Stimulated activated CD8-positive, alpha-beta memory T cell treated with anti-CD3 and anti-CD28 coated beads, Interleukin-15, amount 100 ng/mL, for 4 hours (primary cell): ENCODE measurements at places on chromosomes 13 and 19.

DNA sequence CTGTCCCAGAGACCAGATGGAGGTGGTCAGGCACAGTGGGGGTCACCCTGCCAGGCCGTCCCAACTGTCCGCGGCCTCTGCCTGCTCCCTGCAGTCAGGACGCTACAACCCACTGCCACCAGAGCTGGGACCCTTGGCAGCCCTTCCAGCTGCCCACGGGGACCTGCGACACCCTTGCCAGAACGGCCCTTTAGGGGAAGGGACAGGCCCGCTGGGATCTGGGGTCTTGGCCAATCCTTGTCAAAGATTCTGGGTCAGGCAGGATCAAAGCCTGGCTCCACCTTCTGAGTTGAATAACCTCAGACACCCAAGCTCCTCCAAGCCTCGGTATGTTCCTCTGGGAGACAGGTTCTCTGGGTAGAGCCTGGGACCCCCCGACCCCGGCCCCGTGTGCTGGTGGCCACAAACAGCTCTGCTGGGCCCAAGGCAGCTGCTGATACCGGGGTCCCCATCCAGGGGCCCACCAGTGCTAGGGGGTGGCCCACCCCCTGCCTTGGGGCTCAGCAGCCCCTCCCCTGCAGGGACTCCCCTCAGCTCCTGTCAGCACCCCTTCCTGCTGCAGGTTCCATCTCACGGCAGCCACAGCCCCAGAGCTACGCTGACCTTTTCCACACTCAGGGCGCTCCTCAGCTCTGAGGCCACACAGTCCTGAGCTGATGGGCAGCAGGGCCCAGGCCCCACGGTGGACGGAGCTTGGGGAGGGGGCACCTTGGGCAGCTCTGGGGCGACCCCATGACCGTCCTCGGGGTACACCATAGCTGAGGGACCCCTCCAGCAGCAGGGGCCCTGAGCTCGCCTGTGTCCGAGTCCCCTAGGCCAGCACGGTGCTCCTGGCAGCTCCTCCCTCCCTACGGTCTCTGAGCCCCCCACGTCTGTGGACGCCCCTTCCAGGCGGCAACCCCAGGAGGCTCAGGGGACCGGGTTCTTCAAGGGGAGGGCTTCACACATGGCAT lies 18.4 kb downstream of the SBNO2 start:
- no peak for DNase-seq

GRCh38 chr13:42706286-42706685 lies 75.1 kb upstream of the FAM216B start:
- DNase-seq: no peak

GRCh38 chr13:110713981-110714796 lies 689 bp downstream of the ING1 start:
- DNase-seq: peak; percentile 46

- DNase-seq: no peak
Observed at GRCh38 chr19:51242881-51243630, 7.8 kb upstream of the SIGLECL1 start.

DNA sequence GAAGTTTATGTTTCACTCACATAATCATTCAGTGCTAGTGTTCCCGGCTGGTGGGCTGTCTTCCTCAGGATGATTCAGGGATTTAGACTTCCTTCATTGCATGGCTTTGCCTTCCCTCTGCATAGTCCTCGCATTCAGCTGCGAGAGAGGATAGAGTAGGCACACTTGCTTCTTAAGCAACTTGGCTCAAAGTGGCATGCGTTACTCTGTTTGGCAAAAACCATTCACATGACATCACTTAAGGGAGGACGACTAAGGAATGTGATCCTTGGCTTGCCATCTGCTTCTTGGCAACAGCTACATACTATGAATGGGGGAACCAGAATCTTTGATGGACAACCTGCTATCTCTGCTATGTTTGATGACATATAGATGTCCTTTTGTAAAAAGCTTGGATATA lies 359.3 kb downstream of the TDRD3 start:
- DNase-seq: no peak

DNA sequence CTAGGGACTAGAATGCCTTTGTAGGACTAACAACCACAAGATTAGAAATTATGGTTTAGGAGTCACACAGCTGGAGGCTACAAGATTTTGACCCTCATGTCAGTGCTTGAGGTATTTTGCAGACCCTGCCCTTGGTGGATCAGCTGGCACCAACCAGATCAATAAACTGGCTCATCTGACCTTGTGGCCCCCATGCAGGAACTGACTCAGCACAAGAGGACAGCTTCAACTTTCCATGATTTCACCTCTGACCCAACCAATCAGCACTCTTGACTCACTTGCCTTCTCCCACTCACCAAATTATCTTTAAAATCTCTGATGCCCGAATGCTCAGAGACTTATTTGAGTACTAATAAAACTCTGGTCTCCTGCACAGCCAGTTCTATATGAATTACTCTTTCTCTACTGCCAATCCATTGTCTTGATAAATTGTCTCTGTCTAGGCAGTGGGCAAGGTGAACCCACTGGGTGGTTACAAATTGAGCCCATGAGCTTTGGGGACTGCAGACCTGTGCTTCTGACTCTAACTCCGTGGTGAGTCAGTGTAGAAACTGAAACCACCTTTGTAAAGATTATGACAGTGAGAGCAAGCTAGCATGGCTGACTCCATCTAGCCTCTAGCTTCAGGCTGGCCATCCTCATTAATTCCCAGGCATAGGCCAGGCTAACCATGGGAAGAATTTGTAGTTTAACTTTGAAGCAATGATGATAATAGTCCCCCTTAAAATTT lies 33.9 kb upstream of the CEACAM8 start:
- no peak for DNase-seq

GRCh38 chr19:41226874-41227390 lies 7.9 kb downstream of the AXL start:
- DNase-seq: no peak

- no peak for DNase-seq
Observed at GRCh38 chr19:38971672-38972071, 3.9 kb downstream of the FBXO17 start.

DNA sequence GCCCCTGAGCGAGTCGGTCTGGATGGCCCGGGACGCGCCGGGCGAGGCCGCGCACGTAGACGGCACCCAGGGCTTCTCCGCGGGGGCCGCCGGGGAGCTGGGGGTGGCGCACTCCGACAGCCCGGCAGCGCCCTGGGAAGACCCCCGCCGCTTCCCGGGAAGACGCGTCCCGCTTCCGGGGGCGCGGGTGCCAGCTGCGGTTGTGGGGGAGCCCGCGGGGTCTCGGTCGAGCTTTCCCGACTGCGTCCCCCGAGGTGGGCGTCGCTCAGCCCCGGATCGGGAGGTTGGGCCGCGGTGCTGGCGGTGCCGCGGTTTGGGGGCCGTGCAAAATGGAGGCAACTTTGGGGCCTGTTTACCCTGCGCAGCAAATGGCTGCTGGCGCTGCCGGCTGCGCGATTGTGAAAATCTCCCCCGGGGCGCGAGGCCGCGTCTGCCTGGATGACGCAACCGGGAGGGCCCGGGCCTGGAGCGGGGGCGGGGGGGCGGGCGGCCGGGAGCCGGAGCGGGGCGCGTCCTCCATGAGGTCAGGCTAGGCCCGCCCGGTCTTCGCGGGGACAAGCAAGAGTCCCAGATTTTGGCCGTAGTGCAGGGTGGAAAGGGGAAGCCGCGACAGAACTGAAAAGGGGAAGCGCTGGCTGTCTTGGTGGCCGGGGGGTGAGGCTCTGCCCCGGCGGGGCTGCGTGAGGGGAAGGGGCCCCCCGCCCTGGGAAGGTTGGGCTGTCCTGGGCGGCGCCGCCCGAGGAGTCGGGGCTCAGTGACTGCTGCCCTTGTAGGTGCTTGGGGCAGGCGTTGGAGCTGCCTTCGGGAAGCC lies 11.3 kb downstream of the PEAK3 start:
- peak; percentile 43 for DNase-seq

GRCh38 chr13:48593536-48593935 lies 60.2 kb upstream of the CYSLTR2 start:
- no peak for DNase-seq

GRCh38 chr13:27194895-27195764 lies 23.5 kb upstream of the USP12 start:
- no peak for DNase-seq

- no peak for DNase-seq
Observed at GRCh38 chr19:41821003-41821735, 23.3 kb downstream of the LYPD4 start.

DNA sequence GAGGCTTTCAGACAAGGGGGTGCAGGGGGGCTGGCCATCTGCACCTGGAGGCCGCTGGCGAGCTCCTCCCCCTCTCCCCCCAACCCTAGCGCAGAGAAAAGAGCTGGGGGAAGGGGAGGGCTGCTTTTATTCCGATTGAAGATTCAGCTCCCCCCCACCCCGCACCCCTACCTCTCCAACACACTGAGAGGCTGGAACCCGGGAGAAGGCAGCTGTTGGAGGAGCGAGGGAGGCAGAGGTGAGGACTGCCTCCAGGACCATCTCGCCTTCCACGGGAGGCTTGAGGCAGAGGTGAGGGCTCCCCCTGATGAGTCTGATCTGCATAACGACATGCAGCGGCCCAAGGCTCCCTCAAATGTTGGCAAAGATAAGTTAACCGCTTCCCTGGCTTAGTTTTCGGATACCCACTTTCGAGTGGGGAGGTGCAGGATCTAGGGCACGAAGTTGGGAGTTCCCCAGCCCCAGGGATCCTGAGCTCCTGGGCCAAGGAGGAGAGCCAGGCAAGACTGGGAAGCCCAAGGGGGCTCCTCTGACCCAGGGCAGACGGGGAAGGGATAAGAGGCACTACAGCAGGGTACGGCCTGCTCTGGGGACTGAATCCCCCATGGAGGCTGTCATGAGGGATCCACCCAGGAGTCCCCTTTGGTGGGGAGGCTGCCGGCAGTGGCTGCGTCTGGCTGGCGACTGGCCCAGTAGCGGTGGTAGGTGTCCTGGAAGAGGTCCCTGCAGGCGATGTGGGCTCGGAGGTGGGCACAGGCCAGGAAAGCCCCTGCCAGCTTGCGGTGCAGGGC lies 1.2 kb upstream of the NUMBL start:
- no peak for DNase-seq

GRCh38 chr13:93818345-93818744 lies 591.7 kb downstream of the GPC6 start:
- no peak for DNase-seq

GRCh38 chr13:52405369-52405766 lies 604 bp downstream of the THSD1 start:
- no peak for DNase-seq

DNA sequence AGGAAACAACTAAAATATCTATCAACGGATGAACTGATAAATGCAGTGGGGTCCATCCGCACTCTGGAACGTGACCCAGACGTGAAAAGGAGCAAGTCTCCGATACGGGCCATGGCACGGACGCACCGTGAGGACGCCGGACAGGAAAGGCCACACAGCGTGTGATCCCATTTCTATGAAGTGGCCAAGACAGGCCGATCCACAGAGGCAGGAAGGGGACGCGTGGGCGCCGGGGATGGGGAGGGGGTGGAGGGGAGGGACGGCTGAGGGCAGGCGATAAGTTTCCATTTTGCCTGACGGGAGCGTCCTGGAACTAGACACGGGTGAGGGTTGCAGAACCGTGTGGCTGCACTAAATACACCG lies 13.8 kb downstream of the SHC2 start:
- no peak for DNase-seq

DNA sequence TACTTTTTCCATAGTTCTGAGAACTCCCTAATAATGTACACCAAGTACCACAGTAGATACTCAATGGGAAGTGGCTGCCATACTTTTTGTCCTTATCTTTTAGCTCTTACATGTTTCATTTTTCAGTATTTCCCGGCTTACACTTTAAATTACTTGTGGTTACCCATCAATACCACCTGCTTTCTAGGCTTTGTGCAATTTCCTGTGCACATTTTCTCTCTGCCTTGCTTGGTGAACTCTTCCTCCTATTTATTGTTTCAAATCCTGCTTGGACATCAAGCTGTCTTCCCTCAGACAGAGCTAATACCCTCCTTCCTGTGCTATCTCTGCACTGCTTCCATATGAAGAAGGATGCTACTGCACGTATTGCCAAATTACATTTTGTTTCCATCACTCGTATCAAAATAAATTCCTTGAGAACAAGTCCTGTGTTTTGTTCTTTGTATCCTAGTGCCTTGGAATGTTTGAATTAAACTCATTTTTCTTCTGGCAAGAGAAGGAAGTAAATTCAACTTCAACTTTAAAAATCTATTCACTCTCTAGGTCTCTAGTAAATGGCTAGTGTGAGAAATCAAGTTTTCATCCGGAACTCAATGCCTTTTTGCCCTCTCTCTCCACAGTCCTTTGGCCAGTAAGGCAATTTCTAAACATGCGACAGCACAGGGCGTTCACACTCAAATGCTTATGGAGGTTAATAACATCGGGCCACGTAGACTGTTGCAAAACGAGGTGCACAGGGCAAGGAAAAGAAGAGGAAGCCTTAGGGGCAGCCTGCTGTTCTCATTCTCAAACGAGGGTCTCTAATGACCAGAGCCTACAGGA lies 5.6 kb downstream of the ZAR1L start:
- DNase-seq: no peak

DNA sequence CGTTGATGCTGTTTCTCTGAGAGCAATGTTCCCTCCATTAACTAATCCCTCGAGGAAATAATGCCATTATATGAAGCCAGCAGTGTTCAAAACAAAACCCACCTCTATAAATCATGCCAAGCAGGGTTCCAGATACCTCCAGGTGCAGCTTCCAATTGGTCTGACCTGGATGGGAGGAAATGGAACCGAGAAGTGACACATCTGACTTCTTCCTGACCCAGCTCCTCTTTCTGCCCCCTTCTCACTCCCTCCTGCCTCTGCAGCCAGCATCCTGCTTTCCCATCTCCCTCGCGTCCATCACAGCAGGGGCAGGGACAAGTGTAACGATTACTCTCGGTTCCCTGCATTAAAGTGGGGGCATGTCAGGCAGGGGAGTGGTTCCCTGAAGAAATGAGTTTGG lies 37.5 kb downstream of the HSPH1 start:
- no peak for DNase-seq

DNA sequence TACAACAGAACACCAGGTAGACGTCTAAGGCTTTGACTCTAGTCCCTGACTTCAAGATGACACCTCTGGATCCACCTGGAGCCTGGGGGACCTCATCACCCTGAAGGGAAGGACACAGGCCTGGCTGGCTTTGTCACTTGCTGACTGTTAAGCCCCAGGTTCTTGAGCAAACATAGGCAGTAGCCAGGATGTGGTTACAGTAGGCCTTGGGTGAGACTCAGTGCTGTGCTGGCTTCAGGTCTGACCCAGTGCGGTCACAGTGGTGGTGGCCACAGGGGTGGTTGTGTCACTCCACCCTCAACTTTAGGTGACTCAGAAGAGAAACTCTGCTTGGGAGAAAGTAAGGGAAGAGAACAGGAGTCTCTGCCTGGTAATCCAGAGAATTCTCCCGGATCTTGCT lies 497.8 kb downstream of the UQCRFS1 start:
- peak; percentile 5 for DNase-seq

GRCh38 chr19:16760990-16761389 lies 41.3 kb downstream of the NWD1 start:
- no peak for DNase-seq

DNA sequence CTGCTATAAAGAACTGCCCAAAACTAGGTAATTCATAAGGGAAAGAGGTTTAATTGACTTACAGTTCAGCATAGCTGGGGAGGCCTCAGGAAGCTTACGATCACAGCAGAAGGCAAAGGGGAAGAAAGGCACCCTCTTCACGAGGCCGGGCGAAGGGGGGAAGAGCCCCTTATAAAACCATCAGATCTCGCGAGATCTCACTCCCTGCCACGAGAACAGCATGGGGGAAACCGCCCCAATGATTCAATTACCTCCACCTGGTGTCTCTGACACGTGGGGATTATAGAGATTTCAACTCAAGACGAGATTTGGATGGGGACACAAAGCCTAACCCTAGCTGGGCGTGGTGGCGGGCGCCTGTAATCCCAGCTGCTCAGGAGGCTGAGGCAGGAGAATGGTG lies 42.8 kb downstream of the SLC6A16 start:
- DNase-seq: no peak
